ENCODE measurements at places on chromosomes 2 and 18.

GRCh38 chr2:5763531-5763930 lies 71.3 kb downstream of the SOX11 start:
- no peak for DNase-seq

GRCh38 chr2:180364719-180365118 lies 357.6 kb upstream of the CWC22 start:
- no peak for DNase-seq

GRCh38 chr2:126786765-126787164 lies 111.9 kb upstream of the TEX51 start:
- no peak for DNase-seq

DNA sequence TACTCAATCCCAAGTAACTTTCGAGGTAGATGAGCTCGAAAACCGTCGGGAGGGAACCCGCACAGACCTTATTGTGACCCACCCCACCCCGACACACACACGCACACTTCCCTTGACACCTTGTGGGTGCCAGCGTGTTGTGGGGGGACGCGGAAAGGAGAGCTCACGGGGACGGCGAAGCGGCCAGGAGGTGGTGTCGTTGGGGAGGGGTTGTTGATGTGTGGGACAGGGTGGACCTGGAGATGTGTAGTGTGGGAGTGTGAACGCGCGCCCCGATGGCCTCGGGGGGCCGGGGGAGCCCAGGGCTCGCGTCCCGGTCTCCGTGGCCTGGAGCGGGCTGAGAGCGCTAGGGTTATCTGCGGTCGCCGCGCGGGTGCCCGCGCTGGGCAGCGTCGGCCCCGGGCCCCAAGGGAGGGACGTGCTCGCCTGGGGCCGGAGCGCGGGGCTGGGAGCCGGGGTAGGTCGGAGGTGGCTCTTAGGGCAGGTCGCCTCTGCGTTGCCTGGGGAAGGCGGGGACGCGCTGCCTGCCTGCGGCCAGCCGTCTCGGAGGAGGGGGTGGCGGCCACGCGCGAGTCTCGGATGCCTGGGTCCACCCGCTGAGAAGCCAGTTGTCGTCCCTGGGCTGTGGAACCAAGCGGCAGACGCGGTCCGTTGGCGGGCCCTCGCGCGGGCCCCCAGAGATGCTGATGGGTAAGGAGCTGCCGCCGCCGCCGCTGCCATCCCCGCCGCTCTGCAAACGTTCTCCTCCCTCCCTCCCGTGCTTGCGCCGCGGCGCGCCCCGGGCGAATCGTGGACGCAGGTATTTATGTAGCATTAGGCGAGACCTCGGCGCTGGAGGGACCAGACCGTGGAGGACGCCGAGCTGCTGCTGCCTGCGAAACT lies 1.6 kb downstream of the KLHL29 start:
- no peak for DNase-seq

- DNase-seq = no peak
Observed at GRCh38 chr2:212409560-212409959, 129.0 kb downstream of the ERBB4 start.

GRCh38 chr2:205685314-205686055 lies 3.2 kb downstream of the NRP2 start:
- DNase-seq = no peak

DNA sequence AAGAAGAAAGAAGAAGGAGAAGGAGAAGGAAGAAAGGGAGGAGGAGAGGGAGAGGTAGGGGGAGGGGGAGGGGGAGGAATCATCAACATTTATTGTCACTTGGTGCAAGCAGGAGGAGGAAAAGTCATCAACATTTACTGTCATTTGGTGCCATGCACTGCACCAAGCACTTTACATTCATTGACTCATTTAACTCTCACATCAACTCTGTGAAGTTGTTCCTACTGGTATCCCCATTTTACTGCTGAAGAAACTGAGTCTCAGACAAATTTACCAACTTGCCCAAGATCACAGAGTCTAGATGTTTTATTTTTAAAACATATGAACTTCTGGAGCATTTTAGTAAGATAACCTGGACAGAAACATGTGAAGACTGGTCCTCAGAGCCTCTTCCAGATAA lies 46.7 kb upstream of the NEB start:
- DNase-seq = no peak

DNA sequence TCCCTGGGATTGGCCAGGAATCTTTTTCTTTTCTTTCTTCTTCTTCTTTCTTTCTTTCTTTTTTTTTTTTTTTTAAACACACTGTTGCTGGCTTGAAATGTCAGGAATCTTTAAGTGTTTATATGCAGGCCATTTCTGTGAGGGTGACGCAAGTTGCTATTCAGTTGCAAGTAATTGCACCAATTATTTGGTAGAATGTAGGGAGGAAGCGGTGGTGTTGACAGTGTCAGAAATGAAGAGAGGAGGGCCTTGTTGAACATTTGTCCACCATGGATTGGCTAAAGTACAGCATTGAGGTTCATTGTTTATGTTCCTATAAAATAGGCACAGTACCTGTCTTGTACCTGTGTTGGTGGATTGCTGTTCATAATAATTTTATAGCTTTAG lies 6.5 kb downstream of the RPIA start:
- no peak for DNase-seq

GRCh38 chr2:158685646-158686045 lies 109.5 kb upstream of the DAPL1 start:
- DNase-seq = no peak

- DNase-seq = no peak
Observed at GRCh38 chr2:126909366-126909765, 10.7 kb downstream of the TEX51 start.

DNA sequence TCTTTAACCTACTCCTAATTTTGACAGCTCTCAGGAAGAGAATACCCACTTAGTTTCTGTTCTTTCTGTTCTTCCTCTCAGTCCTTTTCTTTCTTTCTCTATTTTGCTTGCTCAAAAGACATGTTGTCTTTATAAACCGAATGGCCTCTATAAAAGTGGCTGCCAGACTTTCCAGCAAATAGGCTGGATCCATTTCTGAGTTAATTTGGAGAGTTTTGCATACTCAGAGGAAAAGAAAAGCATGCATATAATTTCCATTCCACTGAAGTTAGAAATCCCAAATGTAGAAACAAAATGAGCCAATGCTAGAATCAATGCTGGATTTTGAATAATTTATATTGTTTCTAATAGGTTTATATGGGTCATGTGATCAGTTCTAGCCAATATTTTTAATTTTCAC lies 65.9 kb downstream of the FAM124B start:
- no peak for DNase-seq

GRCh38 chr2:165637396-165637795 lies 156.7 kb downstream of the GALNT3 start:
- no peak for DNase-seq

GRCh38 chr2:1803217-1804110 lies 59.1 kb upstream of the PXDN start:
- DNase-seq = no peak

- DNase-seq = no peak
Observed at GRCh38 chr2:101583861-101584260, 108.9 kb upstream of the RFX8 start.

- no peak for DNase-seq
Observed at GRCh38 chr18:31439807-31440325, 7.7 kb upstream of the DSG3 start.

DNA sequence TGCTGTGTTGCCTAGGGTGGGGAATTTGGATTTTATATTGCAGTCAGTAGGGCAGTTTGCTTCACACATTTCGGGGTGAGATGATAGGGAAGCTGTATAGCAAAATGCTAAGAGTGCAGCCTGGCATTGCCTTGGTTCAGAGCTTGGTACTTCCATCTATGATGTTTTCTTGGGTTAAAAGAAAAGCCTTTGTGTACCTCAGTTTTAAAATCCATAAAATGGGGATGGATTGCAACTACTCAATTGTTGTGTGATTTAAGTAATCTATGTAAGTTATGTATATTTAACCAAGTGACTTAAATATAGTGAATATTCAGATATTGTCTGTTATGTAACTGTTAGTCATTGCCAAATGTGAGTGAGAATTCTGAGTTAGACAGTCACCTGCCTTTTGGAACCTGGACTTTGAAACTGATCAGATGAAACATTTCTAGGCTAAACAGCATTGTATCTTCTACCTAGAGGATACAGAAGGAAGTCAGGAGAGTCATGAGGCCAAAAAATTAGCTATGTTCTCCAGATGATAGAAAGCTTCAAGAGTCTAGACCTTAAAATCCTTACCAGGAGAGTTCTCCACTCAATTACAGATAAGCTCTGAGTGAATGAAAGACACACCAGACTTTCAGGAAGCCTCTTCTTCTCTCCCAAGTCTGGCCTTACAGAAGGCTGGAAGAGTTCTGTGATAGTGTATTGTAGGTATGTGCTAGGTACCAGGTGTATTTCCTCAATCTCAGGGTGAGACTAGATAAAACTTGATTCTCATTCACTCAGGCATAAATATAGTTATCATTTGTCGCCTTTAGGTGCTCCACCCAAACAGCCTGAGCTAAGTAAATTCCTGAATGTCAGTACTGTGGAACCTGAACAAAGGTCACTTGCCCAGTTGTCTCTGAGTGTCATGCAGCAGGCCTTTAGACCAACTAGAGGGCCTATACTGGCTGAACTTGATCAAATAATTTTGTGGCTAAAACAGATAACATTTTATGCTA lies 7.5 kb downstream of the RIOK3 start:
- DNase-seq = no peak

DNA sequence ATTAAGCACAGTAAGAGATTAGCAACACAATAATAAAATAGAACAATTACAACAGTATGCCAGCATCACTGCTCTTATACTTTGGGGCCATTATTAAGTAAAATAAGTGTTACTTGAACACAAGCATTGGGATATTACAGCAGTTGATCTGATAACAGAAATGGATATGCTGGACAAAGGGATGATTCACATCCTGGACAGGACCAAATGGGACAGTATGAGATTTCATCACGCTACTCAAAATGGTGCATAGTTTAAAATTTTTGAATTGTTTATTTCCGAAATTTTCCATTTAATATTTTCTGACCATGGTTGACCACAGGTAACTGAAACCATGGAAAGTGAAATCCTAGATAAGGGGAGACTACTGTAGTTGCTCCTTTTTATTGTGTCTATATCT lies 138.2 kb downstream of the UBR3 start:
- no peak for DNase-seq
